ENCODE measurements at places on chromosomes 4 and X.

DNA sequence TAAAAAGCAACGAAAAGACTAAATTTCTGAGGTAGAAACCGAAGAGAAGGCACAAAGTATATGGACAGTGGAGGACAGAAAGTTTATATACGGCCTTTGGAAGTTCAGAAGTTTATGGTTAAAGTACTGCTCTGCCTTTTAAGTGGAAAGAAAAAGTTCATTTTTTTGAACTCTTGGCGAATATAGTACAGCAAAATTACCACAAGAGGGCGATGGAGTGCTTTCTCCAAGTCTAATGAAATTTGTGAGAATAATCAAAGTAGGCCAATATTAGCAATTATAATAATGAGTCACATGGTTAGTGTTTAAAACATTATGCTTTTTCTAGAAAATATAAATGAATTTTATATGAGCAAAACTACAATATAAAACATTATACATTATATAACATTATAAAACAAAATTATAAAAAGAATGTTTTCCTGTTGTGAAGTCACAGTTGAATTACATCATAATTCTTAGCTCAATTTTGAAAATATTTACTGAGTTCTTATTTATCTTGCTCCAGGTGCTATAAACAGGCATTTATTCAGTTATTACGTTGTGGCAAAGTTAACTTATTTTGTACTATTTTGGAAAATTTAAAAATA, 136.2 kb upstream of the BMPR1B start:
- DNase-seq, result peak; percentile 35

- DNase-seq, result no peak
Observed at GRCh38 chr4:107853444-107854355, 29.0 kb downstream of the SGMS2 start.

- no peak for DNase-seq
Observed at GRCh38 chr4:127616898-127617297, 15.9 kb upstream of the INTU start.

DNA sequence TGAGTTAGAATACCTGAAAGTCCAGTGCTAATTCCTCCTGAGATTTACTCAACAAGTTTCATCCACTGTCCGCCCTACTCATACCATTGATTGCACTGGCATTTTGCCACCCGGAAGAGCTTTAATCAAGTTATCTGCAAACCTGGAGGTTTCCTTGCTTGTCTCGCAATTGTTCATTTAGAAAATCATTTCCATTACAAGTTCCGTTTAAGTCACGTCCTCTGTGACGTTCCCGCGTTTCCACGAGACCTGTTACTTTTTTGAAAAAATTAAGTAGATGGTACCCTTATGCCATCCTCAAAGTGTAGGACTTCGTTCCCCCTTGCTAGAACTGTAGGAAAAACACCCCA, 761 bp upstream of the FRYL start:
- DNase-seq, result peak; percentile 49

DNA sequence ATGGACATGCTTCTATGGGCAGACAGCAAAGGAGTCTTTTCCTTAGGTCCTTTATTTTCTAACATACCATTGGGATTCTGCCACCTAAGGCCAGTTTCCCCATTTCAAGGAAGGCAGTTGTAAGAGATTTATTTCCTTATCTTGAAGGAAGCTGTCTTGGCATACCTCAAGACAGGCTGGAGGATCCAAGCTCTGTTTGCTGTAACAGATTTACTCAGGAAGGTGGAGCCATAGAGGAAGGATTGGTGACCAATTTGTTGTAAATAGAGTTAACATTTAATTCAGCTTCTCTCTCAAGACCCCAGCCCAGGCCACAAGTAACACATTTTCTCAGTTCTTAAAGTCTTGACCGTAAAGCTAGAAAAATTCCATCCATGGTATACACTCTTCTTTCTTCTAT, 131.6 kb upstream of the TENM3 start:
- DNase-seq, result no peak

GRCh38 chr4:8400632-8401325, 39.7 kb downstream of the ACOX3 start:
- DNase-seq, result no peak

- DNase-seq, result no peak
Observed at GRCh38 chr4:68342134-68342533, 7.8 kb downstream of the YTHDC1 start.

DNA sequence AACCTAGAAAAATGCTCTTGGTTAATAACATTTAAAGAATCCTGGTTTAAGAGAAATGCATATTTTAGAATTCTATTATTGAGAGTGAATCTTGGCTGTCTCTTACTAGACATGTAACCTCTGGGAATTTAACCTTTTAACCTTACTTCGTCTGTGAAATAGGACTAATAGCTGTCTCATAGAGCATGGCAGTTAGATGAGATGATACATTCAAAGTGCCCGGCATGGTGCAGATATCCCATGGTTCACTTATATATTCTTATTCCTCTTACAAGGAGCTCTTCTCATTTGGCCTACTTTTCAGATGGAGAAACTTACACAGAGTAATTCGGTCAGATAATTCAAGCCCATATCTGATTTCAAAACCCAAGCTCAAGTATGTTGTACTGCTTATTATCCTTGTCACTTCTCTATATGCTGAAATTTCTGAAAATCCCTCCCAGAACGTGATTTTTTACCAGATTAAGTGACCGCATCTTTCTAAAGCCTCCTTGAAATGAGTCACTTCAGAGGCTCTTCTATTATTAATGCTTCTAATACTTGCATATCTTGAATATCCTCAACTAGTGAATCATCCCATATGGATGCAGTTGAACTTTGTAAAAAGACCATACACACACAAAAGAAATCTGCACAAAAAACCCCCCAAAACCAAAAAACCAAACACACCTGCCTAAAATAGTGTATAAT, 4.9 kb downstream of the CDKN2AIP start:
- DNase-seq, result no peak

- no peak for DNase-seq
Observed at GRCh38 chrX:48785186-48785539, 1.2 kb upstream of the GATA1 start.

- DNase-seq, result no peak
Observed at GRCh38 chr4:185115827-185116232, 27.2 kb upstream of the SLC25A4 start.

DNA sequence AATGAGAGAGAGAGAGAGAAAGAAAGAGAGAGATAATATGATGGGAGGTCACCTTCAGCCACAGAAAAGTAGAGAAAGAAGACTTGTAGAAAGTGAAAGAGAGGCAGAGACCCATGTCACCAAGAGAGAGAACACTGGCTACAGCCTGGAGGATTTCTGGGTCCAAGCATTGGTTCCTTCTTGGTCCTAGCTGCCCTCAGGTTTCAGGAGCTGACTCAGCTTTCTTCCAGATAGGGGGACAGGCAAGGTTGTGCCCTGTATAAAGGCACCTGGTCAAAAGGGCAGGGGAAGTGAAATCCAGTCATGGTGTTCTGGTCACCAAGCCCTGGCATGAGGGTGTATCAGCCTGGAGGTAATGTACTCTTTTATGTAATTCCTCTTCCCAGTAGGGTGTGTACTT, 47.5 kb upstream of the XK start:
- no peak for DNase-seq

- no peak for DNase-seq
Observed at GRCh38 chr4:125498981-125499380, 184.2 kb downstream of the FAT4 start.
